ENCODE measurements at places on chromosomes 16 and 17. TPM values are rescaled to one million over a fixed set of nuclear protein-coding genes. Genes with fewer than 3 reads are reported as not detected.

The BICDL2 gene
- not detected for total RNA-seq

The FBXO39 gene
- 0.83 TPM for total RNA-seq

The THOC6 gene
- total RNA-seq: 25.5 TPM

The PITPNM3 gene
- total RNA-seq: 73.6 TPM

The NUPR1 gene
- 30.3 TPM for total RNA-seq

The KCNJ2 gene
- total RNA-seq: 2.9 TPM

The KRTAP2-4 gene
- total RNA-seq: not detected

The TMEM238L gene
- not detected for total RNA-seq

The SMIM5 gene
- 6.6 TPM for total RNA-seq

The CHST4 gene
- total RNA-seq: 0.63 TPM

The MYH8 gene
- total RNA-seq: not detected

The CD300E gene
- total RNA-seq: 0.39 TPM

The CIAO3 gene
- 28.2 TPM for total RNA-seq

The ANKFN1 gene
- total RNA-seq: not detected

The KRT15 gene
- not detected for total RNA-seq

The HCRT gene
- not detected for total RNA-seq

The CSNK2A2 gene
- 43.6 TPM for total RNA-seq

The NOD2 gene
- 1.2 TPM for total RNA-seq

The ADAD2 gene
- total RNA-seq: 0.42 TPM

The SPATA22 gene
- total RNA-seq: 0.39 TPM

The GPR139 gene
- not detected for total RNA-seq

The HSD17B2 gene
- not detected for total RNA-seq

The KRTAP9-4 gene
- not detected for total RNA-seq

The TAC4 gene
- total RNA-seq: not detected

The NPIPA8 gene
- not detected for total RNA-seq

The MRM3 gene
- total RNA-seq: 17.4 TPM

The ZNF785 gene
- total RNA-seq: 10.9 TPM
